ENCODE measurements at places on chromosomes 11 and 22.
A peak's percentile ranks its signal among the peaks of the same experiment; 100 is the strongest.

DNA sequence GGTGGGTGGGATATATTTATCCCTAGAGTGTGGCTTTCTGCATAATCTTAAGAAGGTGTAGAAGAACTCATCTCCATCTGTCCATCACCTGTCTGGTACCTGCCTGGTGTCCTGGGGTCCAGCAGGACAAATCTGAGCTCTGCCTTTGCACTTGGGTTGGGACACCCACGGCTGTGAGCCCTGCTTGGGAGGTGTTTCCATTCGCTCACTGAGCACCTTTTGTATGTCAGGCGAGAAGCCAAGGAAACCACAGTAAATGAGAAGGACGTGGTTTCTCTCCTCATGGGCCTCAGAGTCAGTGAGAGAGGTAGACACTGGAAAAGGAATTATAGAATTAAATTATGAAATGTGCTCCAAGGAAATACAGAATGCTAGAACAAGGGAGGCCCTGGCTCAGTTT, 555.9 kb downstream of the MIAT start:
- DNase-seq, result no peak

DNA sequence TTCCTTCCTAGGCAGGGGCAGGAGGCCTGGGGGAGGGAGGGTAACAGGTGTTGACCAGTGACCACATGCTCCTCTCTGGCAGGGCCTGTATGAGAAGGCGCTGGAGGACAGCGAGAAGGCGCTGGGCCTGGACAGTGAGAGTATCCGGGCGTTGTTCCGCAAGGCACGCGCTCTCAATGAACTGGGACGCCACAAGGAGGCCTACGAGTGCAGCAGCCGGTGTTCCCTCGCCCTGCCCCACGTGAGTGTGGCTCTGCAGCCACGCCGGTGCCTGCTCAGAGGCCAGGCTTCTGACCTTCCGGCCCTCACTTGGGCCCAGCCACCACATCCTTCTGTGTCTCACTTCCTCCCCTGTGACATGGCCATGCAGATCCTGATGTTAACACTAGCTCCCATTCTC, 25.8 kb downstream of the ZC3H7B start:
- peak; percentile 74 for DNase-seq

DNA sequence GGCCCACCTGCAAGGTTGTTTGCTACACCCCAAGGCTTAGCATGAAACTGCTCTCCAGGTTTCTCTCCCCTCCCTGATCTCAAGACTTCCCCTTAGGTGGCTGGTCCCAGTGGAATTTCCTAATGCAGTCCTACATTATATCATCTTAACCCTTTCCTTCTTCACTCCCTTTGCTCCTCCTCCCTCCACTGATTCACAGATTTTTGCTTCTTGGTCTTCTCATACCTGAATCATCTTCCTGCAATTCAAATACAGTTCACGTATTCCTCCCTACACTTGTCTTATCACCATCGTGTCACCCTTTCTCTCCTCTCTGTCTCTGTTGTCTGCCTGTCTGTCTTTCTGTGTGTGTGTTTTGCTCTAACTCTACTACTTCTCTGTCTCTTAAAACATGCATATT, 17.0 kb downstream of the MMP10 start:
- no peak for DNase-seq

DNA sequence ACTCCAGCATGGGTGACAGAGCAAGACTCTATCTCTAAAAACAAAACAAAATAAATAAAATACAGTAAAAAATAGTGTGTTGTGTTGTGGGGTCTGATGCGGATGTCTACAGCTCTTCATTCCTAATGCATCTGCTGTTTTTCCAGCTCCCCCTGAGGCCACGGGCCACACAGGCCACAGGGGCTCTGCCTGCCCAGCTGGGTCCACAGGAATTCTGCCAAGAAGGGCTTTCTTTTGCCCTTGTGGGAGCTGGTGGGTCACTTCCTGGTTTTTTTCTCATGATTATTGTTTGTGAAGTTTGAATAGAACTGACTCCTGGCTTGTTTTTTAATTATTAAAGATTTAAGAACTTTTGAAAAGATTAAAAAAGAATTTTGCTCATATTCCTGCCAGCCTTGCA, 67.4 kb upstream of the CLDN5 start:
- no peak for DNase-seq

GRCh38 chr11:80241766-80242165, 800.9 kb upstream of the TENM4 start:
- no peak for DNase-seq

GRCh38 chr11:76742902-76743301, 40.3 kb upstream of the TSKU start:
- no peak for DNase-seq
